Naive B cell (primary cell): ENCODE measurements at places on chromosomes 4 and X.

- no peak for DNase-seq
These were observed 415.2 kb upstream of the NR3C2 start for GRCh38 chr4:148857239-148857972.

GRCh38 chr4:147498031-147498660, 17.2 kb downstream of the EDNRA start:
- no peak for DNase-seq

- no peak for DNase-seq
These were observed 16.4 kb downstream of the DOK7 start for GRCh38 chr4:3479358-3480101.

GRCh38 chr4:100049872-100050271, 99.8 kb upstream of the H2AZ1 start:
- DNase-seq: no peak

DNA sequence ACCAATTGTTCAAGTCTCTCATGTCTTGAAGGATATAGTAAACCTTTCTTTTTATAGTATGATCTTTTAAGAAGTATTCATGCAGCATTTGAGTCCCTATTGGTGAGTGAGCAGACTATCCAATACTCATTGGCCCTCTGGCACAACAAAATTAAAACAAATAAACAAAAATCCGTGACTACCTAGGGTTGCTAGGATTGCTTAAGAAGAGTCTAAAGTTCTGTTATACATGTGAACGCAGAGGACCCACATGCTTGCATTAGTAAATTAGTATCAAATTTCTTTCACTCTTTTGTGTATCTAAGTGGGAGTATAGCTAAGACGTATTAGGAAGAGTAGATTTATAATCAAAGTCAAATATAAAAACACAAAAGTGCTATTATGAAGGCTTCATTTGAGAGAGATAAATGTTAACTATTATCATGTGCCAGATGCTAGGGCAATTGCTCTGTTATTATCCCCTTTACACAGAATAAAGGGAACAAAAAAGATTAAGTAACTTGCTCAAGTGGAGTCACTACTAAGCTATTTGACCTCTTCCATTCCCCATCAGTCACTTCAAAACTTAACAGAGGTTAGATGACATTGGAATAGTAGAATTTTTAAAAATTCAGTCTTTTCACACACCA, 29.2 kb upstream of the LARP1B start:
- DNase-seq: no peak

DNA sequence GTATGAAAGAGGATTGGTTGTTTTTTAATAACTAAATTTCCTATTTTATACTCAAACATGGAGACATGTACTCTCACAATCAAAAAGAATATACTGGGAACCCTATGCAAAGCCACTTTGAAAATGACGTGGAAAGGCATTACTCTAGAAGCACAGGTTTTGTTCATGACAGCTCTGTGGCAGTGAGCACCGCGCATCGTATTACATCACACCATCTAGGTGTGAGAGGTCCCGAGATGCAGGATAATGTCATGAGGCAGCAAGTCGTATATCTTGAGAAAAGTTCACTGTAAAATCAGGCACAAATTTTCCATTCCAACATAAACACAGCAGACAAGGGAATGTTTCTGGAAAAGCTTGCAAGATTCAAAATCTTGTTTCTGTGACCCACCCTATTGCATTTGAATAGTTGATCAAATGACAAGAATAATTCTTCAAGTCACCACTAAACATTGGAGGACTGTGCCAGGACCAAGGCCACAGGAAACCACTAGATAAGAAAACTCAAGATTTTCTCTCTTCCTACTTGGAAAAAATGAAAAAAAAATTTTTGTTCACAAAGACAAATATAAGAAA, 127.6 kb downstream of the LDB2 start:
- no peak for DNase-seq

DNA sequence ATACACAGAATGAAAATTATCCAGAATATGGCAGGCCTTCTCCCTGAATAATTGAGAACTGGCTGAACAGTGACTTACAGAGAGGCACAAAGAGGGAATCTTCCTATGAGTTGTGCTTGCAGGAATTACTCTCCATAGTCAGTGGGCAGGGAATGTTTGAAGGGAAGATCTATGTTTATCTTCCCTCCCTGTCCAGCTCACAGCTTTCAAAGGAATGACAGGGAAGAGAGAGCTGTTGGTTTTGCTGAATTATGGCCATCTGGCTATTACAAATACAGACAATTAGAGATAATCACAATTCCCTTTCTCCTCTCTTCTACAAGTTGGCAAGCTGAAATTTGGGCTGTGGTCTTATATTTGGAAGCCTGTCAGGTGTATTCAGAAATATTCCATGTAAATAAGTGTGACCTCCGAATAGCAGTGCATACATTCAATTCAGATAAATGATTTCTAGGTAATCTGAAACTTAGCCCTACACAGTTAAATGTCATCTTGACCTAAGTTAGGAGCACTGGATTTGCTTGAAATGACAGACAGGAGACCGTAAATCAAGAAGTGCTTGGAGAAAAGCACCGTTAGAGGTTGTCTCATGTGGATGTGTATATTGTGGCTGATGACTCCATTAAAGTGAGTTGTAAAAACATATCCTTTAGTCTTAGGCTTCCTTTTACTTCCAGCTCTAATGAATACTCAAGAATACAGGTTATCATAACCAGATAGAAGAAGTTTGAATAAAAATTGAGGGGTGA, 136.8 kb downstream of the C4orf33 start:
- no peak for DNase-seq

- no peak for DNase-seq
These were observed 28.3 kb downstream of the AREG start for GRCh38 chr4:74473155-74473811.

- no peak for DNase-seq
These were observed 147.3 kb downstream of the KLHL13 start for GRCh38 chrX:117969328-117969727.

- DNase-seq: no peak
These were observed 170.3 kb downstream of the THOC2 start for GRCh38 chrX:123562342-123563146.

DNA sequence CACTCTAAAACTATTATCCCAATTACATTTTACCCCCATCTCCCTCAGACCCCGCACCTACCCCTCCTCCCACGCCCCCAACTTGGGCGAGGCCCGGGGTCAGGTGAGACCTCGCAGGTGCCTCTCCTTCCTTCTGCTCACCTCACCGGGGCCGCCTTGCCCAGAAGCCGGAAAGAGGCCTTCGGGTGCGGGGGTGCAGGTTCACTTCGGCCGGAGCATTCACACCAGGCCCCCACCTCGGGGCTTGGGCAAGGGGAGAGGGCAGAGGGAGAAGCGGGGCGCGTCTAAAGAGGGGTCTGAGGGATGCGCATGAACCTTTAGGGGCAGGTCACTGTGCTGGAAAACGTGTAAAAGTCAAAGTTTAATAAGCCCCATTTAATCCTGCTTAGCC, 427 bp downstream of the ZNF182 start:
- peak; percentile 17 for DNase-seq

DNA sequence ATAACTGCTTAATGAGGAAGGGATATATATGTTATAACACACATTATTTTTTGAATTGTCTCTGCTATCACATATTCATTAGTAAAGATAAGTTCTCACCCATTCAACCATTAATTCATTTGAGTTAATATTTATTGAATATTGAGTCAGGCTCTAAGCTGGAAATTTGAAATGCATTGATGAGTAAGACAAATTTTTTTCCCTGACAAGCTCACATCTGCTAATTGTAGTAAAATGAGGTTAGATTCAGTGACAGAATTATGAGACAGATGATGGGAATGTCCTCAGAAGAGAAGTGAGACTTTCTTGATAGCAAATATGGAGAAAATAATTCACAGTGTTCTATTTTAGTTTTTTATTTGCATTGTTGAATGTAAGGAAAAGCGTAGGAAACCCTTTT, 194.3 kb downstream of the SLC4A4 start:
- DNase-seq: no peak

GRCh38 chr4:80029364-80029763, 43.7 kb downstream of the ANTXR2 start:
- no peak for DNase-seq

DNA sequence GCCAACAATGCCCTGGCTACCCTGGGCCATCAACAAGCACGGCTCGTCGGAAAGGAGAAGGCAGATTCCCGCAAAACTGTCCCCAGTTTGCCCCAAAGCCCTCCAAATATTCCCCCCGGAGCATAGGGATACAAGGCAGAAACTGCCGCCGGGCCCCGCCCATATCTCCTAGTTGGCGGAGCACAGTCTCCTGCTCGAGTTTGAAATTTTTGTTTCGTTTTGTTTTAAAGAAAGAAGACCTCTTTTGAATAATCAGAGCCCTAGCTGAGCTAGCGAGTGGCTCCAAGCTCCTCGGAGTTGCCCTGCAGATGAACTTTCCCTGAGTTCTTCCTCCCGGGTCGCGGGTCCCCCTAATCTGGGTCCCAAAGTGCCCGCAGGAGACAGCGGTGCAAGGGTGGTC, 138.1 kb upstream of the ZIC3 start:
- DNase-seq: no peak

DNA sequence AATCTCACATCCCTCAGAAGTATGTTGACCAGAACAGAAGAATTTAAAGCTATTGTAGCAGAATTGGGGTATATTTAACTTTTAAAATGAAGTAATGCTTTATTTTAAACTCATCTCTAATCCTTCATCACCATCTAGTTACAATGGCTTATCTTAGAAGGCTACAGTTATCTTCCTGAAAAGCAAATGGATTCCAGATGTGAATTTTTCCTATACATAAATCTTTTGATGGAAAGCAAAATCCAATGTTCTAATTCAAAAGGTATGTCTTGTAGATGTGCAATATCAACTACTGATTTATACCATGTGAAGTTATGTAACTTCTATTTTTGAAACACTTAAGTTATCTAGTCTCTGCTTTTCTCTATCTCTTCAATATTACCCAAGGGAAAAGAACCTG, 47.6 kb downstream of the CCNG2 start:
- no peak for DNase-seq

- no peak for DNase-seq
These were observed 533.7 kb downstream of the INPP4B start for GRCh38 chr4:142312391-142312790.

GRCh38 chr4:67714955-67715354, 14.0 kb upstream of the UBA6 start:
- no peak for DNase-seq

DNA sequence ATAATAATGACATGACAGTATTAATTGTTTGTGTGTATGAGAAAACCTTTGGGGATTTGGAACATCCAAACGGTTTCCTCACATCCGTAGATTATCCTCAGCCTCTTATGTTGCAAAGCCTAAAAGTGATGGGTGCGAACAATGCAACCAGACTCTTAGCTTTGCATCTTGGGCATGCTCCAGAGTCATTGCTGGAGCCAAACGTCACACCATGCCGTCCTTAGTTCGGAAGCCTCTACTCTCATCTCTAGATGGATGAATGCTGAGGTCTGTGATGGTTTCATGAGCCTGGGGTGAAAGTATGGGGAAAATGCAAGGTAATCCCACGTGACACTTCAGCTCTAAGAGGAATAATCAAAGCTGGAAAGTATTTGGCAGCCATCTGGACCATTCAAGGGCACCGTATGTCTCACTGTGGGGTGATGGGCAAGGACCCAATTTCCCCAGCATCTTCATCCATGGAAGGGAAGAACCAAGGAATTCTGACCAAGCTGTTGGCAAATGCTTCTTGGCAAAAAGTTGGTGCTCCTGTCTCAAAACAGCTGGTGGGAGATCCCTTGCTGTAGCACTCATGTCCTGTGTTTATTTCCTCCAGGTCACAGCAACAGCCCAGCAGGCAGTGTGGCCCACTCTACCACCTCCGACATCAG, 6.3 kb upstream of the RTL5 start:
- DNase-seq: no peak

DNA sequence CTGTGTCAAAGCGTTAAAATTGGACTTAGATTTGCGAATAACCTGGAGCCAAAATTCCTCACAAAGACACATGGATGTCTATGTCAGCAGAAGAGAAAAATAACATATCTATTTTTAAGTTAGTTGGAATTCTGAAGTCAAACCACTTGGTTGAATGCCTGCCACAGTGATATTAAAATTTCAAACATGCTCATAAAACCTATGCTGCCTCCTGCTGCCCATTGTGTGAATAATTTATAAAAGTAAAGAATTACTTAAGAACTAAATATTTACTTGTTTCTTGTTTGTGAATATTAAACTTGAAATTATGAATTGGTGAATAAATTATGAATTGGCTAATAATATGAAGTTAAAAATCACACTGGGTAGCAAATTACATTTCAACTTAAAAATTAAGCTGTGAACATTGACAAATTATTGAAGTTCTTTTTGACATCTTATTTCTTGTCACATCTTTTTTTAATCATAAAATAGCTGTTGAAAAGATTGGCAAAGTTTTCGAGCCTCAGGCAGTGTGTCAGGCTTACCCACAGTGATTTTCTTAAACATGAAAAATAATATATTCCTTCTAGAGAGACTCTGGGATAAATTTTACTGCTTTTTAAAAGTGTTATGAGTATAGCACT, 35.4 kb downstream of the FABP2 start:
- DNase-seq: peak; percentile 10

- DNase-seq: peak; percentile 42
These were observed 105.6 kb downstream of the CNKSR2 start for GRCh38 chrX:21479695-21480270.

DNA sequence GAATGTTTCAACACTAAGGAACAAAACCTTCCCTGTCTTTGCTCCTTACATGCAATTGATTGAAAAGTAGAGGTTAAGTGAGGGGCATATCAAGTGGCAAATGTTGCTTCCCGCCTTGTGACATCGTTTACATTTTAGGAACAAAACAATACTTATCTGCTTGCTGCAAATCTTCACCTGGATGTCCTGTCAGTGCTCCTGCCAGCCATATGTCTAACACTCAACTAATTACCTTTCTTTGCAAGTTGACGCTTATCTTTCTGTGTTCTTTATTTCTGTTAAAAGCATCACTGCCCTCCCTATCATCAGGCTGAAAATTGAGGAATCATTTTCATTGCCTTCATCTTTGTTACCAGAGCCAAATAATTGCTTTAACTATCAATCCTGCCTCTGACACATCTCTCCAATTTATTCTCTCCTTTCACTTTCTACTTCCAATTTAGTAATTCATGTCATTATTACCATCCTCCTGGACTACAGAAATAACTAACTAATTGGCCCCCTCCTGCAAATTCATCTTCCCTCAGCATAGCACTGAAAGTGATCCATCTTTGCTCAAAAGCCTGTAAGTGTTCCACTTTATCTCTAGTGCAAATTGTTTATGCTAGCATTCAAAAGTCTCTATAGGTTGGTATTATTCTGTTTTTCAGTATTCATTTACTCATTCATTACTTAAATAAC, 298.7 kb upstream of the ATOH1 start:
- DNase-seq: no peak

GRCh38 chrX:38662640-38663039, 101.3 kb downstream of the TSPAN7 start:
- DNase-seq: no peak
